Type B pancreatic cell (in vitro differentiated cells): ENCODE measurements at places on chromosomes 3 and 15.

DNA sequence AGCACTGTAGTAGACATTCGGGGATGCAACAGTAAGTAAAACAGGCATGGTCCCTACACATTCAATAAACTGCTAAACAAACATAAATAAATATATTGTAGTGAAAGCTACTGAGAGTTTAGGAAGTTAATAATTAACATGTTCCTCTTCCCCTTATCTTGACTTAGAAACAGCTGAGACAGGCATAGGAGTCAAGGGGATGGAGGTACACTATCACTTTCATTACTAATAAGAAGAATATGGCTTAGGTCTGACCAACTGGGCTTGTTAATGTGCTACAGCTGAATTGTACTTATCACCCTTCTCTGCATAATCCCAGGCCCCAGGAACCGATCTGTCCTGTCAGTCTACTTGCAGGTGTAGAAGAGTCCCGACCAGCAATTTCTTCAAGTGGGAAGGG is 116.3 kb upstream of the DAZL start:
- DNase-seq, result no peak

- no peak for DNase-seq
These were observed 392.1 kb downstream of the TUSC7 start for GRCh38 chr3:117101697-117102096.

DNA sequence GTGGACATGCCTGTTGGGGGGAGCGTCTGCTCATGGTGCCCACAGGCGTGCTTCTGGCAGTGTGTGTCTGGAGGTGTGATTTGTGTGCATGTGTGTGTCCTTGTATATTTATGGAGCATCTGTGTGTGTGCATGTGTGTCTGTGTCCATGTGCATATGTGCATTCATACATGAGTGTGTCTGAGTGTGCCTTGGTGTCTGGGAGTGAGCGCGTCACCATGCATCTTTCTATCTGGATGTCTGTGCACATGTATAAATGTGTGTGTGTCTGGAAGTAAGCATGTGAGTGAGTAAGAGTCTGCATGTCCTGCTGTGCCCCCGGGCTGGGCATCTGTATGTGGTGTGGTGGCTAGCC is 58.1 kb upstream of the PRR23E start:
- no peak for DNase-seq

DNA sequence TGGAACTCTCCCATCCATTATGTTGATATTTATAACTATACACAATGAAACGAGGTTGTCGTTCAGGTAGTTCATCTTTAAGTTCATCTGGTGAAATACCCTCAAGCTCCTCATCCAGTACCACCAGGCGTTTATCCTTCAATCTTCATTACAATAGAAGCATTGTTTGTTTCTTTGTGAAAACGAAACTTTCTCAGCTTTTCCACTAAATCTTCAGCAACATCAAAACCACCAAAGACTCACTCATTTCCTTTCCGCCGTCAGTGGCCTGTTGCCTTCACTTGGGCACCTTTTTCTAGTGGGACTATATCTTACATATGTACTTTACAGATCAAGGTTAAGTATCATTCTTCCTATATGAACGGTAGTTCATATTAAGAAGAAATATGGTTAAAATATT is 44.1 kb upstream of the TFG start:
- no peak for DNase-seq

GRCh38 chr3:25648925-25649830 is 15.5 kb downstream of the TOP2B start:
- DNase-seq, result no peak

GRCh38 chr3:69283913-69284611 is 101.8 kb downstream of the FRMD4B start:
- no peak for DNase-seq
